ENCODE measurements at places on chromosomes 2 and 18.
A peak's percentile ranks its signal among the peaks of the same experiment; 100 is the strongest.

- no peak for DNase-seq
These were observed 38.9 kb upstream of the B3GNT2 start for GRCh38 chr2:62156861-62157496.

DNA sequence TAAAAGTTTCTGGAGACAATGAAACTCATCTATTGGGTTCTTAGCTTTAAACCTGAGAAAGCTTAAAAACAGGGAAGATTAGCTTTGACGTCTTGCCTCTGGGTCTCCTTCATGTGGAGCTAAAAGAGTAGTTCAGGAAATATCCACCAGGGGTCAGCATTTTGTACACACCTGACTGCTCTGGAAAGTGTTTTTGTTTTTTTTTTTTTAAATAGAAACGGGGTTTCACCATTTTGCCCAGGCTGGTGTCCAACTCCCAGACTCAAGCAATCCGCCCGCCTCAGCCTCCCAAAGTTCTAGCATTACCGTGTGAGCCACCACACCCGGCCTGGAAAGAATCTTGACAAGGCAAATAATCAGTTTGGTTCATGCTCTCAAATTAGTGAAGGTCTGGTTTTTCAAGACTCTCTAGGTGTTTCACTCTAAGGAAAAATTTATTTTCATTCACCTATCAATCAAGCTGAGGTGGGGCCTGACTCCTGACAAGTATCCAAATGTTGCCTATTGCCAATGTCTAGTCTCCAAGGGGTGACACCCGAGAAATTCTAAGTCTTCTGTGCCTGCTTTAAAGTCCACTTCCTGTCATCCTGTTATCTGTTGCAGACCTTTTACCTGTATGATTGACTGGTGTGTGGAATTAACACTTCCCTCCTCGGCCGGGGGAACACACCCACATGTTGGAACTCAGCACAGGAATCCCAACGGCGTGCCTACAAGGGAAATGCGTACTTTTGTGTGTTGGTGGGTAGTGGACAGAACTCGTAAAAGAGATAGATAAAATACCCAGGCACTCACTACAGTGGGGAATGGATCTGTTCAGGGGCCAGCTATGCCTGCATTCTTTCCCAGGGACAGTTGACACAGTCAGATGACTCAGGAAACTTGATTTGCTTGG, 11.3 kb downstream of the IL1RN start:
- peak; percentile 60 for DNase-seq

DNA sequence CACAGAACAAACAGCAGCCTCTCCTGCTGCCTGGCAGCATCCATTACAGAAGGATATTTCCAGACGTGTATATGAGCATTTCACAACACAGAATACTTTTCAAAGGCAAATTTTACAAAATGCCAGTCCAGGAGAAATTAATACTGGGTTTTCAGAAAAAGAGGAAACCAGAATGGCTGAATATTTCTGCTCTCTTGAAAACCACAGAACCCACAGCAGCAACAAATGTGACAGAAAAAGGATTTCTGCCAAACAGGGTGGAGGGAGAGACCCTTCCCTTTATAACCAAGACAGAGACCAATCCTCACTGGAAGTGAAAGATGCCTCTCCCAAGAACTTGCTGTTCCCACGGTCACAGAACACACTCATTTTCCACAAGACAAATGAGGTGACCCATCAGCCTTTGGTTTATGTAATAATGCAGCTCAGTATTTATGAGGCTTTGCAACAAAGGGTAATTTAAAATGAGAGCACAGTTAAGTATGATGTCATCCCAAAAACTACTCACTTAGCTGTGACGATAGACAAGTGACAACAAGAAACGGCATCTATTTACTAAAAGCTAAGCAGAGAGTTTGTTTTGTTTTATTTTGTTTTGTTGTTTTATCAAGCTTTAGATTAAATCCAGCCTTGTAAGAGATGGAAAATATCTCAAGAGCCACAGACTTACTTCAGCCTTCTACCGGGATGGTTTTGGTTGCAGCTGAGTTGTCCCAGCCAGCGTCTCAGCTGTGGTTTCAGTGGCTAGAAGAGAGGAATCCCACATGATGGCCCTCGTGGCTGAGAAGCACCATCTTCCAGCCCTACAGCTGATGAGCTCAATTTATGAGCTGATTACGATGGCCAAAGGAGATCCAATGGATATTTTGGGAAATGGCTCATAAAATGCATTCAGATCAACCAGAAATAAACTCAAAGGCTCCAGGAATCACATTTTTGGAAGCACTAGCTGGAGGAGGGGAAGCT, 249.3 kb upstream of the AGAP1 start:
- DNase-seq, result no peak

- DNase-seq, result no peak
These were observed 99.1 kb downstream of the SETBP1 start for GRCh38 chr18:44779753-44780292.

- DNase-seq, result no peak
These were observed 8.1 kb downstream of the LBH start for GRCh38 chr2:30239308-30239985.

- DNase-seq, result no peak
These were observed 161.3 kb downstream of the DTNA start for GRCh38 chr18:34871435-34871834.

DNA sequence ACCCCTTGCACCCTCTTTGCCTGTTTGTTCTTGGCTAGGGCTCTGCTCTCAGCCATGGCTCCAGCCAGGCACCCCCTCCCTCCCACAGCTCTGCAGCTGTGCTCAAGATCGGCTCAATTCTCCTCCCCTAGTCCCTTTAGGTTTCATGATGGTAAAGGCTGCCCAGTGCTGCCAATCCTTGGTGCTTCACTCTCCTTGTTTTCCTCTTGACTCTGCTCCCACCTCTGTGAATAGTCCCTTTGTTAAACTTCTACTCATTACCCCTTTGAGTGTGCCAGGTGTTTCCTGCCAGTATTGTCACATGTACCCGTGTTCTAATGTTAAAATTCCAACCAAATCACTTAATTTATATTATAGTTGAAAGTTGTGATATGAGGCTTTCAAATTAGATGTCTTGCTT, 101.0 kb upstream of the CERS6 start:
- DNase-seq, result no peak

- no peak for DNase-seq
These were observed 80.2 kb upstream of the PHLPP1 start for GRCh38 chr18:62634979-62635630.

GRCh38 chr2:10389573-10389972, 58.6 kb downstream of the ODC1 start:
- DNase-seq, result no peak

GRCh38 chr18:68623342-68623741, 91.6 kb downstream of the TMX3 start:
- DNase-seq, result peak; percentile 29

DNA sequence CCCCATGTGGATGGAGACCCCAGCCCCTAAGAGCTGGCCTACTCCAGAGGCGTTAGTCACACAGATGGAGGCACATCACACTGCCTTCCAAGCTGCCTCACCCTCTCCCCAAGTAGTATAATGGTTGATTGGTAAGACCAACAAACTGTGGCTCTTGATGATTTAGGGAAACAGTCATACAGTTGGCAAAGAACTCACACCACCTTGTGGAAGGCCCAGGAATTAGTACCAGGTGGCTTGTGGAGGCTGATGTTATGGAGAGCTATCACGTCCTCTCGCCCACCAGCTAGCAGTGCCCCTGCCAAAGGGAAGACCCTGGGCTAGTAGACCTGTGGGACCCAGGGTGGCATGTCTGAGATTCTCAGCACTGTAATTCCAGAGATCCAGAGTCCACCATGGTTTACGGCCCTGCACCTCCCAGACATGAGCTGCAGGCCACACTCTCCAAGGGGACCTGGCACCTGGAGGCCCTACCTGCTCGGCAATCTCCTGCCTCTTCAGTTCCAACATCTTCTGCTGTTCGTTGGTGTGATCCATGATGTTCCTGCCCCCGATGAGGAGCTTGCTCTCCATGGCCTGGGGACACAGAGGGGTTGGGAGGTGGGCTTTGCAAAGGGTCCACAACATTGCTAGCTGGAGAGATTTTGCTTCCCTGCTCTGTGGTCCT, 26.3 kb downstream of the KIF3C start:
- no peak for DNase-seq

DNA sequence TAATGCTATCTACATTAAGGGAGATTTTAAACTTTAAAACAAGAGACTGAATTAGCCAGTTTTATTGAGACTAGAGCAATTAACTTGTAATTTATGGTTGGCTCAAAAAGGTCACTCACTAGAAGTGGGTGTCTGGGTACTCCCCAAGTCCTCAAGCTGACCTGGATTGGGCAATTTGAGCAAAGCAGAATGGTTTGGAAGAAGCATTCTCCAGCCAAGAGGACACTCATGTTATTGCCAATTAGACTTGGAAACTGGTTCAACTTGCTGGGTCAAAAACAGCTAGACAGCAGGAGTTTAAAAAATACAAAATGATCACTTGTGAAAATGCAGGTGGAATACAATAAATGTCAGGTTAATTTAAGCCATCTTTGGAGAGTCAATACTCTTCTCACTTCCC, 29.5 kb upstream of the MYO1B start:
- DNase-seq, result no peak

- no peak for DNase-seq
These were observed 115.8 kb upstream of the ZFP36L2 start for GRCh38 chr2:43341959-43342757.

DNA sequence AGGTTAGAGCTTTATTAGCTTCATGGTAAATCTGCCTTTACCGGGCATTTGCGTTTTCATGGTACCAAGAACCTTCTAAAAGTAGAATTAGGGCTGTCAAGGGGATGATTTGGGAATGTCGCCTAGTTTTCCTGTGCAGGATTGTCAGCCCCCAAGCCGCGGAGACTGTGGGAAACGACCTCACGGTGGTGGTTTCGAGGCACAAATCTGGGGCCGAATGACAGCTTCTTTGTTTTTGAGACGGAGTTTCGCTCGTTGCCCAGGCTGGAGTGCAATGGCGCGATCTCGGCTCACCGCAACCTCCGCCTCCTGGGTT, 615 bp upstream of the USP39 start:
- no peak for DNase-seq

Measured in amniotic stem cell (primary cell).